SHP77 (cell line): ENCODE measurements at places on chromosomes 1 and 21.

DNA sequence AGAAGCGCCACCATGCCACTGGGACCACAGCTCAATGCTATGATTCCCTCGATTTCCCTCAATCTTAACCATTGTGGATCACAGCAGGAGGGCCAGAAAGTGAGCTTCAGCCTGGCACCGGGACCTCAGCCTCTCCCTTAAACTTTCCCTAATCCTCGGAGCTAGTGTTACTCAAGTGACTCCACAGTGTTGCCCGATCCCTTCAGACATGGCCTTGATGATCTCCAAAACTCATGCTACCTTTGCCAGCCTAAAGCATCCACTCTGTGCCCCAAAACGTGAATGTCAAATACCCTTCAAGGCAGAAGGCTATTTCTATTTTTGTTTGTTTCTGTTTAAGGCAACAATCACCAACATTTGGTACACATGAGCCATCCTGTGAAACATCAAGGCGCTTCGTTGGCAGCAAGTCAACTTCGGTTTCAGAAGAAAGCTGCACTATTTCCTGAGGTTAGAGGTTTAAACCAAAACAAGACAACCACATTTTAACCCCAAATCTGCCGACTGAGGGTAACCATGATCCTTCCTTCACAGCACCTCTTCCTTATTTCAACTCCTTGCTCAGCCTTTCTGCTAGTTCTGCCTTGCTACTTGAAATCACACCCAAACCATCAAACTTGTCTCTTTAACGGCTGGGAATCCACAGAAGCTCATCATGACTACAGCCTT, 94.4 kb upstream of the KRTAP19-8 start:
- no peak for DNase-seq

DNA sequence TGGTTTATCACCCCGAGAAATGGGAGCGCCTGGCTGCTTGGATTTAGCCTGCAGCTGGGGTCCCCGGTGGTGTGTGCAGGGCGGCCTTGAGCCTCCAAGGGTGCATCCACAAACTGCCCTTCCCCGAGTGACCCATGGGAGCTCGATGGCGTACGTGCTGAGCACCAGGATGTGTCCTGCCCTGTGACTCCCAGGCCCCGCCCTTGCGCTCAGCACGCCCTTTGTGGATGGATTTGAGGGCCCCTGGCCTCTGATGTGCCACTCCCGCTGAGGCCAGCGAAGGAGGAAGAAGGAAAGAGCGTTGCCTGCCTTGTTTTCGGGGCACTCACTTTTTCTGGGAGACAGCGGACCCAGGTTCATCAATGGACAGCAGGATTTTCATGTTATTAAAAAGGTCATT, 1.7 kb upstream of the TFF3 start:
- DNase-seq = no peak

- no peak for DNase-seq
Observed at GRCh38 chr21:42937960-42938605, 12.7 kb upstream of the ERVH48-1 start.

DNA sequence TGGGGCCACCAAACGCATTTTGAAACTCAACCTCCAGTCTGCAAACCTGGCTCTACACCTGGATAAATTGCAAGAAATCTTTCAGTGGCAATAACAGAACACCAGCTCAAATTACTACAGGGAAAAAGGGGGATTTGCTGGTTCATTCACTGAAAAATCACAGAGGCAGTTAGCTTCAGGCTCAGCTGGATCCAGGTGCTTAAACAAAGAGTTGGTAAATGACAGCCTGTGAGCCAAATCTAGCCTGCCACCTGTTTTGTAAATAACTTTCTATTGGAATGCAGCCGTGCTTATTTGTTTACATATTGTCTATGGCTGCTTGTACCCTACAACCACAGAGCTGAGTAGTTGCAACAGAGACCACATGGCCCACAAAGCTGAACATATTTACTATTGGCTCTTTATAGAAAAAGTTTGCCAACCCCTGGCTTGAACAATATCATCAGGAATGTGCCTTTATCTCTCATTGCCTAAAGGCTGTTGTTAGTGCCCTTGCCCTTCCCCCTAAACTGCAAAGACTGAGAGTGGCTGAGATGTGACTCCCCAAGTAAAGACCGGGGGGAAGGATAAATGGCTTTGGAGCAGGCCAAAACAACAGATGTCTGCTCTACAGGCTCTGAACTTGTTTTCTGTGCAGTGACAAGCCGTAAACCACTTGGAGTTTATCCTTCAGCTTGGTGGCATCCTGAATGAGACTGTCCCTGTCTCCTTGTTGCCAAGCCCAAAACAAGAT, 21.5 kb upstream of the PTPRF start:
- DNase-seq = no peak

GRCh38 chr1:12541274-12542137, 76.5 kb downstream of the DHRS3 start:
- DNase-seq = no peak

DNA sequence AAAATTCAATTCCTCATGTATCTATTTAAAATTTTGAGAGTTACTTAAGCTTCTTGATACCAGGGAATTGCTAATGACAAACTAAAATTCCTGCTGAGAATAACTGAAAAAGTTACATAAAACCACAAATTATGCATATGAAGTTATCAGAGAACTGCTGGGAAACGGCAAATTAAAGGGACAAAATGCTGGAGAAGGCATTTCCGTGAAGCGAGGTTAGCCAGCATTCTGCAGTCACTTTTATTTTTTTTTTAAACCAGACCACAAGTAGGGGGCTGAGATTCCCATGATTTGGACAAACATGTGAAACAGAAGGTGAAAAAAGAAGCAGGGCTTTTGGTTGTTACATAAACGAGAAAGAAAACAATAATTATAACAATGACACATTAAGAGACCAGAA, 737.6 kb upstream of the CHRM3 start:
- no peak for DNase-seq

- peak; percentile 60 for DNase-seq
Observed at GRCh38 chr1:167056529-167057231, 33.5 kb downstream of the GPA33 start.

DNA sequence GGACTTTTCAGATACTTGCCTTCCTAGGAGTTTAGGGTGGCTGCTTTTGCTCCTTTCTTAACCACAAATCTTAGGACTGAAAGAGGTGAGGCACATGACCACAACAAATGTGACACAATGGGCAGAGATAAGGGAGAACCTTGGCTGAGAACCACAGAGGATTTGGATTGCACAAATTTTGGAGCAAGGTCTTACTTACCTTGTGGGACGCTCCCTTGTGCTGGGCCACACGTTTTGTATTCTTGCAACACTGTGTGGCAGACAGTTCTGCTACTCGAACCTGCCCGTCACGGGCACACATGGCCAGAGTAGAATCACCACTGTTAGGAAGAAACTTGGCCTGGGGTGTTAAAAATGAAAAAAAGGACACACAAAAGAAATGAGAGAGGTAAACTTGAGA, 23.9 kb downstream of the DCAF8 start:
- DNase-seq = no peak

DNA sequence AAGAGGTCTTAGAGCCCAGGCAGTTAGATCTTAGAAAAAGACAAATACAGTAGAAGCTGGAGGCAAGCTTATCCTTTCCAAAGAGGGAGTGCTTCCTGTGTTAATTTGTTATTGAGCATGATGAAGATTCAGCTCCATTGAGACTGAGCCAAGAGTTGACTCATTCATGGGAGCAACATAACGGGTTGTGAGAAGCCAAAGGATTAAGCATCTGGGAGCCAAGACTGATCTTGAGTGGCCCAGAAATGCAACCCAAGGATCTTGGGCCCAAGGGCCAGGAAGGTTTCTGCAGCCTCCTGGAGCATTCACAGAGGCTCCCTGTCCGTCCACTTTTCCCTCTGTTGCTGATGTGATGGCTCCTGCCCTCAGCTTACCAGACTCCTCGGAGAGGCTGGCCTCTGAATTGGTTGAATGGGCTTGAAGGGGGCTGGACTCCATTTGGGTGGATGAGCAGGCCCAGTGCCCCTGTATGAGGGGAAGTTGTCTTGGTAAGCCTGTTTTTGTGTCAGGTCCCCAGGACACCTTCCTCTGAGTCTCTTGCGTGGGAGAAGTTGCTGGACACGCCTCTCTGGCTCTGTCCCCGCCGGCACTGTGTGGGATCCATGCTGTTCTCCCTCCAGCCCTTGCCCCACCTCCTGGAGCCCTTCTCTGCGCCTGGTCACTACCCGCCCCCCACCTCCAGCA, 42.4 kb downstream of the PDE9A start:
- DNase-seq = no peak

DNA sequence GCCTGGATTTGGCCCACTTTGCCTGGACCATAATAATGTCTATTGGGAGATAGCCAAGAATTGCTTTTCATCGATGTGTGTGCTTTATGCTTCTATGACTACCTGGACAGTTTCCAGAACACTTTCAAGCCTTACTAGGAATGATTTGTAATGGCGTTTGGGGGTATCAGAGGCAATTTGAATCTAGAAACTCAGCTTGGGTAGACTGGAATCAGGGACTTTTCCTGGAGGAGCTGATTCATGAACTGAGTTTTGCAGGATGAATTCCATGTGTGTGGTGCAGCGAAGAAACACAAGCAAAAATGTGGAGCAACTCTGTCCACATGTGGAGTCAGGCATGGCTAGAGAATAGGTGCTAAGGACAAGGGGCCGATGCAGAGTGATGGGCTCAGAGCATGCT, 11.9 kb upstream of the TMEM61 start:
- DNase-seq = no peak

GRCh38 chr1:84010136-84010535, 11.2 kb upstream of the TTLL7 start:
- no peak for DNase-seq

- no peak for DNase-seq
Observed at GRCh38 chr1:236108027-236108648, 34.2 kb upstream of the GPR137B start.

DNA sequence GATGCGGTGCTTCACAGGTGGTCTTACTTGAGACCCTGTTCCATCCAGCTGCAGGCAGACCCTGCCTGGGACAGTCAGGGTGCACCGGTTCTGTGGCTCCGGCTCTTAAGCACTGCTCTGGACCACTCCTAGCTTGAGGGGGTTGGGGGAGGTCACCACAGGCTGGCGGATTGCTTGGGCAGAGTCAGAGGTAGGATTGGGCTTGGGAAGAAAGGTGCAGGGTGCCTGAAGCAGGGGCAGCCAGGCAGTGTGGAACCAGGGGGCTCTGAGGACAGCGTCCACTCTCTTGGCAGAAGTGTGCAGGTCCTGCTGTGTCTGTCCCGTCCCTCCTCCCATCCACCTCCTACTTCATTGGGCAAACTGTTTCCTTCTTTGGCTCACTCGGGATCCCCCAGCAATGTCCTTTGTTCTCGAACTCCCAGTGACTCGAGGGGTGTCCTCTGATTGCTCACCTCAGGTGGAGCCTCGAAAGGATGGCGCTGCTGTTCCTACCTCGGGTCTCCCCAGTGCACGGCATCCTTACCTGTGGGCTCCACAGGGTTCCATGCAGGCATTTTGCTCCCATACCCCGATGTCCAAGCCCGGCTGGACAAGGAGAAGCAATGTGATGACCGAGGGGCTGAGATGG, 1.7 kb downstream of the PDXK start:
- no peak for DNase-seq

DNA sequence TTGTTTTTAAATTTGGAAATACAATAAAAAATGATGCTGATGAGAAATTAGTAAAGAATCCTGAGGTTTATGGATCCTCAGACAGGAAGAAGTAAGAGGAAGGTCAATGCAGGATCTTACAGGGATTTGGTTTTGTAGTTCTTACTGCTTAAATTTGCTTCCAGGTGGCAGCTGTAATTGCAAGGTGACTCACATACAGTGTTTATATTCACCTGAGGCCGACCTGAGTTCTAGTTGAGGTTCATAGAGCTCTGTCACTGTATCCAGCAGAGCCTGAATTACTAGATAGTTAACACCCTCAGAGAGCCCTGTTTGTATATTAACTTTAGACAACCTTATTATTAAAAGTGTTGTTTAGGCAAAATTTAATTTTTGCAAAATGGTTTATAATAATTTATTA, 1.4 kb upstream of the WDR26 start:
- DNase-seq = no peak

DNA sequence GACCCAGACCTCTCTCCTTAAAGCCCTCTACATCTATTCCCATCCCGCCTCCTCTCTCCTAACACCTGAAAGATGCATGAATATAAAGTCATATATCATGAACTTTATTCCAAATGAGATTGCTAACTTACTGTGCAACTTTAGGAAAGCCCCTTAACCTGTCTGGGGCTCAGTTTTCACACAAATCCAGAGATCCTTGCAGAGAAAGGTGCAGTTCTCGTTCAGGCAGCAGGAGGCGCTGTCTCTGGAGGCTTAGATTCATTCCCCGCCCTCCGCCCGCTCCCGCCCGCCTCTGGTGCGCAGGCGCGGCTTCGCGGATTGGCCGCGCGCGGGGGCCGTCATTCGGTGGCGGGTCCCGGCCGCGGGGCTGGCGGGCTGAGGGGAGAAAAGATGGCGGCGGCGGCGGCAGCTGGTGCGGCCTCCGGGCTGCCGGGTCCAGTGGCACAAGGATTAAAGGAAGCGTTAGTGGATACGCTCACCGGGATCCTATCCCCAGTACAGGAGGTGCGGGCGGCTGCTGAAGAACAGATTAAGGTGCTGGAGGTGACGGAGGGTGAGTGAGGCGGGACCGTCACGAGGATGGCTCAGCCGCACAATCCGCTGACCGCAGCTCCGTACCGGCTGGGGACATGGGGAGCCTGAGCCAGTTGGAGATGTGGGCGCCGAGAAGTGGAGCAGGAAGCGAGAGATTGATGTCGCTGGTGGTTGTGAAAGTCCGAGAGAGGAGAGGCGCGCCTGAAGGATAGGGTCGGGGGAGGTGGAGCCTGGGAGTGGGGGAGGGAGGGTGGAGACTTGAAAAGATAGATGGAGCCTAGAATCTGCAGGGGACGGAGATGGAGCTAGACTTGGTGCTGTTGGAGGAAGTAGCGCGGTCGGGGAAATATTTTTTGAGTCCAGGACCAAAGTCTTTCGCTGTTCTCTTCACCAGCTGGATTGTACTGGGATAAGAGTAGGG, at the start of gene IPO9:
TSS of gene IPO9 (plus strand) at position 338 of the 955 bp plus-strand sequence. CDS start at position 391, 53 bp downstream.
- peak; percentile 89 for DNase-seq

GRCh38 chr1:53011175-53011574, 50.8 kb upstream of the PODN start:
- DNase-seq = no peak

DNA sequence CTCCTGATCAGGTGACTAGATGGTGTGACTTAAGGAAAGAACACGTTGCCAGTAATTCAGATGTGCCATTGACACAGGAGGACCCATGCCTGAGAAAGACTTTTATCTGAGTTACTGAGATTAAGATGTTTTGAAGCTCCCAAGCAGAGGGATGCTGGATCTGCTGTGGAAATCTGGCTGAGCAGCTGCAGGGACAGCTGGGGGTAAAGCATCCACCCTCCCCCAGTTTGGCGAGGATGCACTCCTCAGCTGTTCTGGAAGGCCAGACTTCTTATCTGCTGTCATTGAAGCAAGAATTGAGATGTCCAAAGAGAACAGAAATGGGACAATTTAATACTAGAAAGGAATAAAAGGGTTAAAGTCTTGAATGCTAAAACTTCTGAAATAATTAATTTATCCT, 25.7 kb downstream of the TTC3 start:
- no peak for DNase-seq

- DNase-seq = no peak
Observed at GRCh38 chr1:84598418-84598817, 24.2 kb upstream of the CTBS start.

- DNase-seq = no peak
Observed at GRCh38 chr1:24250224-24250623, 63.1 kb upstream of the IFNLR1 start.
